ENCODE measurements at places on chromosomes 1 and 21.

- DNase-seq, result no peak
Measured at GRCh38 chr1:74508449-74508848, 4.0 kb downstream of the LRRC53 start.

DNA sequence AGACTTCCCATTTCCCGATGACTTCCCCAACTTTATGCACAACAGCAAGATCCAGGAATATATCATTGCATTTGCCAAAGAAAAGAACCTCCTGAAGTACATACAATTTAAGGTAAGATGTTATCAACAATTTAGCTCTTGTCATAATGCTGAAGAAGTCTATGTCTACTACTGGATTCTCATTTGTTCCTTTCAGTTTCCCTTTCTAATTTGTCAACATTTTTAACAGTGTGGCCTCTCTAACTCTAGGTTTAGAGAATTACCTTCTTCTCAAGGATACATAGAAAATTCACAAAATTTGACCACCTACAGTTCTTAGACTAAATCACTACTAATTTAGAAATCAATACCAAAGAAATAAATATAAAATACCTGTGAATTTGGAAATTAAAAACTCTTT is 13.2 kb downstream of the FMO3 start:
- DNase-seq, result no peak

DNA sequence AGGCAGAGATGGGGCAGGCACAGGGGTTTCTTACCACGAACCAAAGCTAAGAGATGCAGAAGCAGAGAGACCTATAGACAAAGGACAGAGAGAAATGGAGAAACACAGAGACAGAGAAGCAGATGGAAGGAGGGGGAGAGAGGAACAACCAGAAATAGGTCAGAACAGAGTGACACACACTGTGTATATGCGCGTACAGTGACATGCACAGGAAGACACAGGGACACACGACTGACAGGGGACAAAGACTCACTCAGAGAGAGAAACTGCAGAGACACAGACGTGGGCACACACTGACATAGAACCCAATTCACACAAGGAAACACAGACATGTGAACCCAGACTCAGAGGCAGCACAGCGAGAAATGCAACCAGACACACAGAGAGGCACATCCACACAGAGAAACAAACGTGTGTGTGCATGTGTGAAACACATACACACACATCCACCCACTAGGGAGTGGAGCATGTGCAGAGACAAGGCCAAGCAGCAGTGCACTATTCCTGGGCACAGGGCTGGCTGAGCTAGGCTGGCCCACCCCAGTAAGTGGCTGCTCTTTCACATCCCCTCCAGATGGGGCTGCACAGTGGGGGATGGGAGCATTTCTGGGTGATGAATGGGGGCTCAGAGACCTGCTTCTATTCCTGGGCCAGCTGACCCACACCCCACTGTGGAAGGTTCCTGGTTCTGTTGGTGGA is 123.4 kb upstream of the CSF3R start:
- DNase-seq, result no peak

- DNase-seq, result no peak
Measured at GRCh38 chr1:86155807-86156565, 586 bp downstream of the COL24A1 start.

DNA sequence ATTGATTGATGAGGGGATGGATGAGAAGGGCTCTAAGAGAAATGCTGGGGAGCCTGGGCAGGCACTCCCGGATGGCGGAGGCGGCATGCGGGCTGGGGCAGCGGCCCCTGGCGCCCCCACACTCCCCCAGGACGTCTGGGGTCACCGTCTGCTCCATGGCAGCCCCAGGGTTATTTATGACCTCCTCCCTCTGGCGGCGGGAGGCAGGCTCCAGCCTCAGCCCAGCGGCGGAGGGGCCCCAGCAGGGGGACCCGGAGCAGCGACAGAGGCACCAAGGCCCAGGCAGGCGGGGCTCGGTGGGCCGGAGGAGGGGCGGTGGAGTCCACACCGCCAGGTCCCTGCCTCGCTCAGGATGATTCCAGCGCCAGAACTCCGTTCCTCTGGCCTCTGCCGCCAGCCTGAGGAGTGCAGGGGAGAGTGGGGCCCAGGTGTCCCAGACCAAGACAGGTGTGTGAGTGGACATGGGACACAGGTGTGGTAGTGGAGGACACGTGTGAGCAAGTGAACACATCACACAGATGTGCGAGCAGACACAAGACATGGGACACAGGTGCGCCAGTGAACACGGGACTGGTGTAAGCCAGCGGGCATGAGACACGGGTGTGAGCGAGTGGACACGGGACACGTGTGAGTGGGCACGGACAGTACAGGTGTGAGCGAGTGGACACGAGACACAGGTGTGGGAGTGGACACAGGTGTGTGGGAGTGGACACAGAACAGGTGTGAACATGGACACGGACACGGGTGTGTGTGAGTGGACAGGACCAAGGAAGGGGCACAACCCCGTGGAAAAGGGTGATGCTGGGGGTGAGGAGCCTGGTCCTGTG is 2.5 kb upstream of the SAMD11 start:
- no peak for DNase-seq

DNA sequence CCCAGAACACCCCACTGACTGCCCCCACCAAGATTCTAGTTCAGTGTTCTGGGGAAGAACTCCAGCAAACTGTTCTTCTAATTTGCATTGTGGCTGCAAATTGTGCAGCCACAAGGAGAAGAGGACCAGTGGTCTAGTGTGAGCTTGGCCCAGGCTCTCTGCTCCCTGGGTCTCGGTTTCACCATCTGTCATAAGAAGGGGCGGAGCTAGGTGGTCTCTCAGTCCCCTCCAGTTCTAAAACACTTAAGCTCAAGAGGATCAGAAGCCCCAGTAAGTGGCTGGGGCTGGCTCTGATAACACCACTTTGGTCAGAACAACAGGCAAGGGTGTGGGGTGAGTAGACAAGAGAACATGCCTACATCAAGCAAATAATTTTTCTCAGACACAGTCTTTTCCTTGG is 99.9 kb downstream of the BEND5 start:
- DNase-seq, result no peak

DNA sequence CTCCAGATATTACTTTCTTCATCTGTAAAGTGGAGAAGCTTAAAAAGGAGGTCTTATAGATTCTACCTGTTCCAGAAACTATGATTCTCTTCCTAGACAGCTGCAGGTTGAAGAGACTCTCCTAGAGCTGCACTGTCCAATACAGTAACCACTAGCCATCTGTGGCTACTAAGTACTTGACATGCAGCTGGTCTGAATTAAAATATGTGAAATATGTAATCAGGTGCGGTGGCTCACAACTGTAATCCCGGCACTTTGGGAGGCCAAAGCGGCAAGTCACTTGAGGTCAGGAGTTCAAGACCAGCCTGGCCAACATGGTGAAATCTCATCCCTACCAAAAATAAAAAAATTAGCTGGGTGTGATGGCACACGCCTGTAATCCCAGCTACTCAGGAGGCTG is 15.8 kb downstream of the APP start:
- no peak for DNase-seq

- no peak for DNase-seq
Measured at GRCh38 chr1:36231191-36231590, 6.9 kb downstream of the THRAP3 start.

DNA sequence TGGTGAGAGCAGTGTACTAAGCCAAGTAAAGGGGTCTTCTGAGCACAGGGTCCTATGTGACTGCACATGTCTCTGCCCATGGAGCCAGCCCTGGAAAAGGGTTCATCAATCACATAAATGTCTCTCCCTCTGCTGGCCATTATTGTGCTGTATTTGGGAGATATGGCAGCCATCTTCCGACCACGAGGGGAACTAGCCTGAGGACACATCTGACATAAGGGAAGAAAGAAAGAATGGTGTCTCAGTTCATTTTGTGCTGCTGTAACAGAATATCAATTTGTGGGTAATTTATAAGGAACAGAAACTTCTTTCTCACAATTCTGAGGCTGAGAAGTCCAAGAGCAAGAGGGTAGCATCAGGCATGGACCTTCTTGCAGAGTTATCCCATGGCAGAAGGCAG is 55.1 kb upstream of the GJA5 start:
- no peak for DNase-seq

- DNase-seq, result no peak
Measured at GRCh38 chr1:68620571-68620970, 123.7 kb upstream of the DEPDC1 start.

DNA sequence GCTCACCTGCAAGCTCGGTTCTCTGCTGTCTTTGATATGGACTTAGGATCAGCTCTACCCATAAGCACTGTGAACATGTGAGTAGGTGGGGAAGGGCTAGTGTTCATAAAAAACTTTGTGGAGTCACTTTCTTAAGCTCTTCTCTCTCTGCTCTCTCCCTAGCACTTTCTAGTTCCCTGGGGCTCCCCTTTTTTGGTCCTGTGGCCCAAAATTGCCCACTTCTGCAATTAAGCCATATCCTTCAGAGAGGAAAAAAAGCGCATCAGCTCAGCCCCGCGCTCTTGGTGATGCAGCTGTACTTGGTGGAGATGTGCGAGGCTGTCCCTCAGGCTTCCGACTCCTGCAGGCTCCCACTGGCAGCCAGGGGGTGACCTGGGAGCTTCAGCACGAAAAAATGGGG is 23.4 kb downstream of the CCSAP start:
- no peak for DNase-seq

GRCh38 chr21:33069994-33070743 is at the start of gene OLIG1:
OLIG1 (plus strand) TSS chr21:33070141; CDS start chr21:33070247, 106 bp downstream.
- no peak for DNase-seq

DNA sequence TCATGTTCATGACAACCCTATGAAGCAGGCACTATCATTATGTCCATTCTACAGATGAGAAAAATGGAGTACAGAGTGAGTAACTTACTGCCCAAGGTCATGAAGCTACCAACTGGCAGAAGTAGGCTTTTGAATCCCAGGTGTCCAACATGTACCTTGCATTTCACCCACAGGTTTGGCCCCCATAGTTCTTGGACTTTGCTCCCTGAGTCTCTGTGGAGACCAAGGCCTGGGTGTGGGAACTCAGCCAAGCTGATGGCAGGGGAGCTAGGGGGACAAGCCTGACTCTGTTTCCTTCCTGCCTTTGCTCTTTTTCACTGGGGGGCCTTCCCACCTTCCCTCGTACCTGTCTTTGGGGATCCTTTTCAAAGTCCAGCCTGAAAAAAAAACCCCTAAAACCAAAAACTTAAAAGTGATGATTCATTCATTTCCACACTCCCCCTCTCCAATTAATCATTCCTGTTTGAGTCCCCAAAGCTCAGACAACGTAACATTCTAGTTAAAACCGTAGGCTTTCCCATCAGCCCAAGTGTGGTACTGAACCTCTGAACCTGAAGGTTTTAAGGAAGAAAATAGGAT is 8.5 kb upstream of the TTC22 start:
- no peak for DNase-seq

DNA sequence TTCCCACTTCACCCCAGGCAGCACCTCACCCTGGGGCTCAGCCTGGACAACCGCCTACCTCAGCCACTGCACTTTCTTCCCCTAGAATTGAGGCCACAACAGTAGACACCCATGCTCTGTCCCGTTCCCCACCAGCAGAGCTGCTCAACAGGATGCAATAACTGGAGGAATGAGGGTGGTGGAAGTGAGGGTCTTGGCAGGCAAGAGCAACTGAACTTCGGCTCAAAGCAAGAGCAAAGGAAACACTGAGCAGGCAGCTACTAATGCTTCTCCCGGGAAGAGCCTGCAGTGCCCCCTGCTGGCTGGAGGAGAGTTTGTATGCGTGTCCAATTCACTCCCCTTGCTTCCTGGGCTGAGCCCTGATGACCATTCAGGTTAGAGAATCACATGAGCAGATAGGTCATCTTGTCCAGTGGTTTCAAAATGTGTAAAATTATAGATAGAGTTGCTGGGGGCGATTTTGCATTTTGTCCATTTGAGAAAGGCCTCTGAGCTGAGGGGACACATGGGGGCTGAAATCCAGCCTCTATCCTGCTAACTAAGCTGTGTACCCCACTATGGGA is 13.9 kb downstream of the NT5C1A start:
- peak; percentile 72 for DNase-seq

DNA sequence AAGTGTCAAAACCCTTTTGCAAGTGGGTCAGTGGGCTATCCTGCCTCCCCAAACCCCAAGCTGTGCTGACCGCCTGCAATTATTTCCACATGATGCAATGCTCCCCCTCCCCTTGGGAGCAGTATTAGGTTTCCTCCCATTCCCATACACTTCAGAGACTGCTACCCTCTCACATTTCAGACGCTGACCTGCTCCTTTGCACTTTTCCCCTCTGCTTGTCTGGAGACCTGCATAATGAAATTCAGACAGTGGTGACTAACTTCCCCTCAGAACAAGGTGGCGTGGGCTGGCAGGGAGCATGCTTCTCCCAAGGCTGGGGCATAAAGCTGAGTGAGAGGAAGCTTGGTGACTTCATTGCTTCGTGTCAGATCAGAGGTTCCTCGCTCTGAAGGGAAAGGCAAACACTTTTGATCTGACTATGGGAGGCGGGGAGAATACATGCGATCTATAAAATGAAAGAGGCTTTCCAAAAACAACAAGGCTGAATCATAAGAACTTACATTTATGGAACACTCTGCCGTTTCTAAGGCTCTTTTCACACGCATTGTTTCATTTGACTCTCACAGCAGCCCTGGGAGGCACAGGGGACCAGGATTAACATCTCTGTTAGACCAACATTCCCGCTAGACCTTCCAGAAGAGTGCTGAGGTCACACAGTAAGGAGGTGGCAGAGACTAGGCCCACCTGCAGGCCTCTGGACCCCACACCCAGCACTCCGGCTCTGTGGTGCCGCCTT is 27.5 kb upstream of the ROR1 start:
- DNase-seq, result no peak

- DNase-seq, result no peak
Measured at GRCh38 chr1:90640325-90640724, 76.8 kb downstream of the BARHL2 start.

- DNase-seq, result peak; percentile 42
Measured at GRCh38 chr1:145918992-145919939, 749 bp upstream of the PEX11B start.

GRCh38 chr1:11766429-11766776 is 4.4 kb downstream of the C1orf167 start:
- no peak for DNase-seq

GRCh38 chr1:86067626-86068025 is 88.9 kb downstream of the COL24A1 start:
- no peak for DNase-seq

GRCh38 chr21:43292866-43293142 is 124.0 kb downstream of the CRYAA start:
- no peak for DNase-seq

- DNase-seq, result no peak
Measured at GRCh38 chr1:214678386-214678785, 75.4 kb downstream of the CENPF start.

GRCh38 chr1:212915245-212916091 is 34.9 kb upstream of the VASH2 start:
- DNase-seq, result no peak

DNA sequence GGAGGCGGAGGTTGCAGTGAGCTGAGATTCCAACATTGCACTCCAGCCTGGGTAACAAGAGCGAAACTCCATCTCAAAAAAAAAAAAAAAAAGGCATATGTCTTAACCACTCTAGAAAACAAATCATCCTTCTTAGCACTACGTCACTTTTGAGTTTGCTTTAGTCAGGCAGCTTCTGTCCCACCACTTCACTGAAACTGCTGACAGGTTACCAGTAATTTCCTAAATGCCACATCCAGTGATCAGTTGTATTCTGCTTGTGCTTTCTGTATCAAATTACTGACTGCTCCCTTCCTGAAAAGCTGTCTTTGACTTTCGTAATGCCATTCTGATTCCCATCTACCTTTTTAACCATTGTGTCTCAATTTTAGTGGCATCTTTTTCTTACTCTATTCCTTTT is 21.7 kb downstream of the RCOR3 start:
- DNase-seq, result no peak

Data from GM10248 (cell line).